ENCODE measurements at places on chromosomes 3 and 15.

GRCh38 chr15:95284492-95284891 lies 1046.0 kb upstream of the NR2F2 start:
- no peak for DNase-seq

DNA sequence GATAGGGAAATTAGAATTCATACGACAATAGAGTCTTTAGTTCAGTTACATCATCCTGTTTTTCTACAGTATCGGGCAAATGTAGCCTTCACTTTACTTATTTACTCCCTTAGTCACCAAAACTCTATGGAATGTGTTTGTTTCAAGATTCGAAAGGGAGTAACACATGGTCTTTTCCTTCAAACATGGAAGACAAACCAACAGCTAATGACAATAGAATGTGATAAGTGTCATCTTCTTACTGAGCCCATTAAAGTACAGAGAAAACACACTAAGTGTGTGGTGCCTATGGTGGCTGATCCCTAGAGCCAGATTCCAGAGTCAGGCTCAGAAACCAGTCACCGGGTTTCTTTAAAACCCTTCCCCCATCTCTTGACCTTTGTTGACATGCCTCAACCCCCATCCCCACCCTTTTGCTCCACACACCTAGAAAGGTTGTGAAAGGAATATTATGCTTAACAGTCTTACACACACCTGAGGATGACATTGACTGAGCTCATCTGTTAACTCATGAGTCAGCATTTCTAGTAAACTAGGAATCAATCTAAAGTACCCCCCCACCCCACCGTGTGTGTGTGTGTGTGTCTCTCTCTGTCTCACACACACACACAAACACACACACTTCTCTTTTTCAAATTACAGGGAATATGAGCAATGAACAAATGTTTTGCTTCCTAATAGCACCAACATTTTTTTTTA lies 549.6 kb upstream of the CCDC54 start:
- no peak for DNase-seq

DNA sequence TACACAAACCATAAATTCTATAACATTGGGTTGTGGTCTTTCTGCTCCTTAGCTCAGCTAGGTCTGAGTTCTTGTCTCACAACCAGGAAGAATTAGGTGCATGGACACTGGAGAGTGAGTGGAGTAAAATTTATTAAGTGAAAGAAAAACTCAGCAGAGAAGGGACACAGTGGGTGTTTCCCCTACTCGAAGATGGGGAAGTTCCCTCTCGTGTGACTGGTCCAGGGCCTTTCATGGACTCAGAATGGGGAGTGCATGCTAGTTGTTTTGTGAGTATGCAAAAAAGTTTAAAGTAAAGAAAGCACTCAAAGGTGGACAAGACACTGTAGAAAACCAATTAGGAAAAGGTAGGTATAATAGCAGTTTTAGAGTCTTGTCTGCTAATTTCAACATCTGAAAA lies 215.5 kb upstream of the RORA start:
- DNase-seq = no peak

DNA sequence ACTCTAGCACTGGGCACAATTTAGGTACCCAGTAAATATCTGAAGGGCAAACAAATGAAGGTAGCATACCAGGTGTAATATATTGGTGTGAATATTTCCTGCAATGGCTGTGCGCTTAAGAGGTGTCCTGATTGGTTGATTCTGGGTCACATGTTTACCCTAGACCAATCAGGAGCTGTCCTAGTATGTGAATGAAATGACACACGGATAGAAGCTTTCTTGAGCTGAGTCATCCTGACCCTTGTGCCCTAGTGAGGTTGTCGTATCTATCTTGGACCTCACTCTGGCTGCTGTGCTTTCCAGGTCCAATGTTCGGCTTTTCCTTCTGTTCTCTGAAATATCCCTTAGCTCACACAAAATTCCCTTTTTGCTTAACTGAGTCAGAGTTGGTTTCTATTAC lies 58.1 kb upstream of the FOXP1 start:
- no peak for DNase-seq

DNA sequence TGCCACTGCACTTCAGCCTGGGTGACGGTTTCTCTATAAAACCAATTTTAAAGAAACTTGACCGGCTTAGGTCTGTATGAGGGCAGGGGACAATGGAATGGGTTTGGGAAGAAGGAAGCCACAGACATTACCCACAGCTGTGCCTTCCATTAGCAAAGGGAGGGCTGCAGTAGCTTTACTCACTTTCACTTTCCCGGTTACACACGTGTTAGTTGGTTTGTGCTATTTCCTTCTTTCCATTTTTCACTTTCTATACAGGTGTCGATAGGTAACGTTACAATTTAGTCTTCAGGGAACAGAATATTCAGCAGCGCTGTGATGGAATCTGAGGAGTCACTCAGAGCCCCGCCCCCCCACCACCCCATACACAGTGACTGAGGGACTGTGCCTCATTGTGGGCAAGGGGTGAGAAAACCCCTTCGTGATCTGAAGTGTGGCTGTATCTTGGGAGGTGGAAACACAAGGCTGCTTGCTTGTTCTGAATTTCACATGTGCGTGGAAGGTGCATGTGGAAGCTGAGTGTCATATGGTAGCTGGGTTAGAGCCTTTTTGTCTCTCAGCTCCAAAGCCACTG lies 44.8 kb upstream of the RPL32 start:
- no peak for DNase-seq

- DNase-seq = no peak
Measured at GRCh38 chr15:75172284-75172820, 29.3 kb upstream of the C15orf39 start.

- DNase-seq = no peak
Measured at GRCh38 chr3:8765528-8765927, 3.9 kb downstream of the OXTR start.

DNA sequence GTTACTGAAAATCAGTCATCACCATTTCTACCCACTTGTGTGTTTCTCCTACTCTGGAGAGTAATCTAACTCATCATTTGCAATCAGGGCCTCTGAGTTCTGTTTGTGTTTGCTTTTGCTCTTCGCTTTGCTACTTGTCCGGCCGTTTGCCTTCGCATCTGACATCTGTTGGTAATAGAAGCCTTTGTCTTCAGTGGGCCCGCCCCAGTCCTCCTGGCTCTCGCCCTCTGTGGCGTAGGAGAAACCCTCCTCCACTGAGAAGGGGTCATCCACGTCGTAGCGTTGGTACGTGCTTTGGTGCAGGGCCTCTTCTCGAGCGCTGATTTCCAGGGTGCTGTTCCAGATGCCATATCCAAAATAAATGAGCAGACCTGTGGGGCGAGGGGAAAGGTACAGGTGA lies 48.3 kb downstream of the CLDN11 start:
- DNase-seq = no peak

- DNase-seq = no peak
Measured at GRCh38 chr15:41993472-41994170, 21.3 kb upstream of the EHD4 start.

DNA sequence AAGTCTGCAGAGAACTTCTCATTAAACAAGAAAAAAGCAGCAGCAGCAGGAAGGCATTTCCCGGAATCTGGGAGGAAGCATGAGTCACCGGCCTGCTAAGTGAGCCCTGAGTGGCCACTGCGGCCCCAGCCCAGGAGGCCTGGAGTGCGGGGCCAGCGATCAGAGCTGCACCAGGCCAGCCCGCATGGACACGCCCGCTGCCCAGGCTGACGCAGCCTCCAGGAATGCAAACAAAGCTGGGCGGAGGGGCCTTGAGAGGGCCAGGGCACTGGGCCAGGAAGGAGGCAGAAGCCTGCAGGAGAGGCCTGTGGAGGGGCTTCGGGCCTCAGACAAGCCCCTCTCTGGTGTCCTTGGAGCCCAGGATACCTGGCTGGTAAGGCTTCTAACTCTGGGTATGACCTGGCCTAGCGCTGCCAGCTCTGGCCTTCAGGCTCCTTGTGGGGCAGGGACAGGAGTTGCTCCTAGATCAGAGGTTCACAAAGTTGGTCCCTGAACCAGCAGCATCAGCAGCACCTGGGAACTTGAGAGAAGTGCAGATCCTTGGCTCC lies 101.2 kb downstream of the SMAD6 start:
- DNase-seq = peak; percentile 58

- no peak for DNase-seq
Measured at GRCh38 chr3:53956586-53956985, 64.9 kb upstream of the SELENOK start.

DNA sequence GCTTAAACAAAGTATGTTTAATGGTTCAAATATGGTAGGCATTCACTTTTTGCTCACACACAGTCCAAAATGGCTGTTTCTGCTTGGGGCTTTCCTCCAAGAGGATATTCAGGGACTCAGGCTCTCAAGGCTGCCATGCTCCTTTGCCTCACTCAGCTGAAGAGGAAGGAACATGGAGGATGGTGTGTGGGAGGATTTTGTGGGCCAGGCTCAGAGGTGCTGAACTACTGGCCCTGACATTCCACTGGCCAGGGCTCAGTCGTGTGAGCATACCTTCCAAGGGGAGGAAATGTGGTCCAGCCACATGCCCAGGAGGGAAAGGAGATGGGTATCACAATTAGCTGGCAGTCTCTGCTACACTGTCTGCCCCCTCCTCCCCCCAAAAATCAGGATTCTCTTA lies 8.7 kb downstream of the PXYLP1 start:
- DNase-seq = no peak

DNA sequence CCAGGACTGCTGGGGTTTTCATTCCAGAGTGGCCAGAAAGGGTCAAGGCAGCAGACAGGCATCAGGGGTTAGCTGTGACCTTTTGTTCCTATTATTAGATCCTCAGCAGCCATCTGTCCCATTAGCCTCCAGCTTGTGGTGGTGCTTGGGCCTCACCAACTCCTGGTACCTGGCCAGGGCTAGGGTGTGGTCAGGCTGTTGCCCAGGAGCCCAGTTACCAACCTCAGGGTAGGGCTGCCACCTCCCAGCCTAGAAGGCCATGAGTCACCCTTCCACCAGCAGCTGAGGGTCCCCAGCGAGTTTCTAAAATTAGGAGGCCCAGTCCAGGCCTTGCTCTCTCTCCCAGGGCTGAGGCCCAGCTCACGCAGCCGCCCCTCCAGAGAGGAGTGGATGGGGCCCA lies 12.2 kb downstream of the TMEM43 start:
- no peak for DNase-seq

DNA sequence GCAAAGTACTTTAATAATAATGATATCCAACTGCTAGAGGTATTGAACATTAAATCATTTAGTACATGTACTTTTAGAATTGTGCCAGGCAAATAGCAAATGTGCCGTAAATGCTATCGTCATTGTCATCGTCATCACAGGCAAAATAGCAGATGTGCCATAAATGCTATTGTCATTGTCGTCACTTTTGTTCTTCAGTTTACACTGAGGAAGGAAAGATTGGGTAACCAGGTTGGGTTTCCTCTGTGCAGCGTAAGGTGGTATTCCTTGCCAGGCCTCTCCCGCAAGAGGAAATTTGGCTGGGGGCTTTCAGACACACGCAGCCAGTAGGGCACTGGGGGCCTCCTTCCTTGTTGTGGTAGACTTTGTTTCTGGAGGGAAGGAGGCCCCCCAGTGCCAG lies 26.4 kb downstream of the ABHD17C start:
- no peak for DNase-seq

GRCh38 chr15:43067717-43068461 lies 37.9 kb downstream of the UBR1 start:
- DNase-seq = no peak

GRCh38 chr3:46361408-46362283 lies 7.7 kb downstream of the CCR2 start:
- DNase-seq = no peak
